AG04449 (cell line): ENCODE measurements at places on chromosomes 6 and 20.

DNA sequence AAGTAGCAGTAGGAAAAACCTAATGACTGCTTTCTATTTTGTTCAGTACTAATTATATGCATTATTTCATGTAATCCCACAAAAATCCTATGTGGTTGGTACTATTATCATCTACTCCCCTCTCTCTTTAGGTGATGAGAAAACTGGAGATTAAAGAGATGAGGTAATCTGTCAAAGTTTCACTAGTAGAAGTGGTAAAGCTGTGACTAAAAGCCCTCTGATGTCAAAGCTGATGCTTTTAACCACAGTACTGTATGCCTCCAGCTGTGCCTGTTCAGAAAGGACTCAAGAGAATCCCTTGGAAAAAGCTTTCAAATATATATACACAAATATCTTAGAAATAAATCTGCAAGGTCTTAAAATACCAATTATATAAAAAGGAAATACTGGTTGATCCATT is 38.0 kb downstream of the PHIP start:
- no peak for DNase-seq

GRCh38 chr20:5657190-5657875 is 92.9 kb upstream of the SHLD1 start:
- DNase-seq = peak; percentile 76

- DNase-seq = no peak
Observed at GRCh38 chr6:151885234-151885633, 77.8 kb downstream of the ESR1 start.

DNA sequence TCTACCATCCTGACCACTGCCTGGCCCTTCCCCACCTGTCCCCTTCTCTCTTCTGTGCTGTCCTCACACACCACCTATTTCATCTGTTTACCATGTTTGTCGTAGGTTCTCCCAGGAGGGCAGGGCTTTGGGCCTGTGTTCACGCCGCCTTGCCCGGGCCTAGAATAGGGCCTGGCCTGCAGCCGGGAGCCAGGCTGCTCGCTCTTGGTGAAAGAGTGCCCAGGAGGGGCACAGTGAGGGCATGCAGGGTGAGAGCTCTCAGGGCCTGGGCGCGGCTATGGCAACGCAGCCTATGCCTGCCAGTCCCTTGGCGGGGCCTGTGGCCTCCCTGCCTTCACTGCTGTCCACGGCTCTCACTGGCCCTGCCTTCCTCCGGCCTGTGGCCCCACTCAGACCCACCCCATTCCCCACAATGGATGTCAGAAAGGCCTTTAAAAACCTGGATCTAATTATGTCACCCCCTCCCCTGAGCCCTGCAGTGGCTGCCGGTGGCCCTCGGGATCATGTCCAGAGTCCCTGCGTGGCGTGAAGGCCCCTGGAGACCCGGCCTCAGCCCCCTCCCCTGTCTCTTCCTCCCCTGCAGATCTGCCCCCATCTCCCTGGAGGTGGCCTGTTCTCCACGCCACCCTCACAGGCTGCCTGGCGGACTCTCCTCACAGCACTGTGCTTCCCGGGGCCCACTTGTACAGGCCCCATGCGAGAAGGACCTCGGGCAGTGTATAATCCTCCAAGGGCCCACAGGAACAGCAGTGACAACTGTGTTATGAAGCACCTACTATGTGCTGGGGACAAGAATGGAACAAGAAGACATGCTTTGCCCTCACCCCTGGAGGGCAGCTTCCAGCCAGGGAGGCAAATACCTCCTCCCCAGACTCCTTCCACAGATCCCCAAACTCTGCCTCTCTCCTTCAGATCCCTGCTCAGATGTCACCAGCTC is 22.9 kb upstream of the NOL4L start:
- no peak for DNase-seq

DNA sequence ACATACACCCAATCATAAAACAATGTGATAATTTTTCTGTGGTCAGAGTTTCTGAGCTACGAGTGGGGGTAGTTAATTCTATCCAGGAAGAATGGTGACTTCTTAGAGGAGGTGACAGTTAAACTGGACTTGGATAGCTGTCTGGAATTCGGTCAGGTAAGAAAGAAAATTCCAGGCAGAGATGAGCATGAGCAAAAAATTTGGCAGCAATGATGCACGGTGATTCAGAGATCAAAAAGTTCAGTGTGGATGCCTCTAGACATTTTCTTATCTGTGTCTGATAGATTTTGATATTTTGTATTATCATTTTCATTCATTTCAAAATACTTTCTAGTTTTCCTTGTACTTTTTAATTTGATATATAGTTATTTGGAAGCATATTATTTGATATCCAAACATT is 12.0 kb downstream of the RAET1E start:
- DNase-seq = no peak
